ENCODE measurements at places on chromosomes 3 and 15.
A peak's percentile ranks its signal among the peaks of the same experiment; 100 is the strongest.

DNA sequence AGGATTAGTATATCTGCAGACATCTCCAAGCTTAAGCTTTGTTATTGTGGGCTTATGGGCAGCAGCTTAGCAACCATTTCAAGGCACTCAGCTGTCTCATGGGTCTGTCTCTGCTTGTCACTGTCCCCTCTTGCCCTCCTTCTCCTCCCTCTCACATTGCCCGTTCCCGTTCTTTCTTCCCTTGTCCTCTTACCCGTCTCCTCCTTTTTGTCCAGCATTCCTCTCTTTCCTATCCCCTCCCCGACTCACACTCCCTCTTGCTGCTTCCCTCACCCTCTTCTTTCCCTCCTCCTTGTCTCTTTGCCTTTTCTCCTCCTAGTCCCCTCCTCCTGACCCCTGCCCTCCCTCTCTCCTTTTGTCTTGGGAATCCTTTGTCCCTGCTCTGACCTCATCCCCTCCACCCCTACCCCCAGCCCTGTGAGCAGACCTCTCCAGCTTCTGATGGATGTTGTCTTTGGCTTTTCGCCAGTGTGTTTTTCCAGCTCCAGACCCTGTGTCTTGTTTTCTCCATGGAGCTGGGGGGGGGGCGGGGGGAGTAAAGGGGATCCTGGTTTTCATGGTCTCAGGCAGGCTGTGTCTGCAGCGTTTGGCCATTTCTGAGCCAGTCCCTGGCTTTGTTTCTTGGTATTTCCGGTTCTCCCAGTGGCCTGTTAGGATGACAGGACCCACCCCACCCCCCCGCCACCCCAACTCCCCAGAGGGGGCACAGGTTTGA is 47.9 kb upstream of the TRAK1 start:
- no peak for DNase-seq

GRCh38 chr3:3560591-3561311 is 238.5 kb upstream of the LRRN1 start:
- no peak for DNase-seq

DNA sequence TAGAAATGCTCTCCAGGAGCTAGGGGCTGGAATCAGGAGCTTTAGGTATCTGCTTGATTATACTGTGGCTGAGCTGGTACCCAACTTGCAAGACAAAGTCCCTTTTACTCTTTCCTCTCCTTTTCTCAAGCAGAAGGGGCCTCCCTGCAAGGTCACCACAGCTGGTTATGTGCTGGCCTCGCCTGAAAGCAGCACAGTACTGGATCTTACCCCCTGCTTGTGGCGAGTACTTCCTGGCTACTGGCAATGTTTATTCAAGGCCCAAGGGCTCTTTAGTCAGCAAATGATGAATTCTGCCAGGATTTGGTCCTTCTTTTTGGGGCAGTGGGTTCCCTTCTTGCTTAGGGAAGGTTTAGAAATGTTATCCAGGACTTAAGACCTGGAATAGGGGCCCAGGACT is 234.6 kb downstream of the RAP2B start:
- no peak for DNase-seq

- DNase-seq: no peak
Measured at GRCh38 chr15:49898575-49899283, 220.3 kb downstream of the ATP8B4 start.

DNA sequence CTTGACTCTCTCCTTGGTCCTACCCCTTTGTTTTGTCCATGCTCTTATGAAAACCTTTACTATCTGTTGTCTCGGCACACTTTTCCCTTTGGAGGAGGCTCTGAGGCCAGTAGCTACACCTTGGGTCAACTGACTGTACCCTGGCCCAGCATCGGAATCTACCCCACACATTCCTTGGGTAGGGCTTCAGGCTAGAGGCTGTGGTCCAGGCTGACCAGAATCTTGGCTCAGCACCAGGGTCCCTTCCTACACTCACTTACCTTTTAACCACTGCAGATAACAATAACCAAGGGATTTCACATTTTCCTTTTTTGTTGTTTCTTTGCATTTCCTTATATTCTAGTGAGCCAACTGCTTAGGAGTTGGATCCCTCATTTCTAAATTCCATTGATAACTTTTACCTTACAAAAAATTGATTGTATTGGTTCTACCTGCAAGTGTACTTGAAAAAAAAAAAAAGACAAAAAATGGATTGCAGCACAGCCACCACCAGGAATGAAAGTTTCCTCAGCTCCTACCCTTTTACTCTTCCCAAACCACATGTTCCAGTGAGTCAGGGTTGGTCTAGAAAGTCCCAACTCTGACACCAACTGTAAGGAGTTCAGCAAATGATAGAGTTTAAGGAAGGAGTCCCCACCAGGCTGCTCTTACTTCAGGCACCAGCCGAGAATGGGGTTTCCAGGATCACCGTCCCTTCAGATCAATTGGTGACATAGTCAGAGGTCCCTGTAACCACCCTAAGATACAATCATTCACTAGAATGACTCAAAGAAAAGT is 95.6 kb downstream of the FBLN2 start:
- peak; percentile 62 for DNase-seq

- peak; percentile 93 for DNase-seq
Measured at GRCh38 chr3:12708584-12709192, 44.8 kb upstream of the RAF1 start.

- no peak for DNase-seq
Measured at GRCh38 chr15:70185251-70185711, 87.6 kb upstream of the TLE3 start.

- DNase-seq: no peak
Measured at GRCh38 chr3:22364851-22365250, 613.8 kb upstream of the ZNF385D start.

Data from mammary epithelial cell (primary cell).